ENCODE measurements at places on chromosomes 16 and 17.
A peak's percentile ranks its signal among the peaks of the same experiment; 100 is the strongest.

DNA sequence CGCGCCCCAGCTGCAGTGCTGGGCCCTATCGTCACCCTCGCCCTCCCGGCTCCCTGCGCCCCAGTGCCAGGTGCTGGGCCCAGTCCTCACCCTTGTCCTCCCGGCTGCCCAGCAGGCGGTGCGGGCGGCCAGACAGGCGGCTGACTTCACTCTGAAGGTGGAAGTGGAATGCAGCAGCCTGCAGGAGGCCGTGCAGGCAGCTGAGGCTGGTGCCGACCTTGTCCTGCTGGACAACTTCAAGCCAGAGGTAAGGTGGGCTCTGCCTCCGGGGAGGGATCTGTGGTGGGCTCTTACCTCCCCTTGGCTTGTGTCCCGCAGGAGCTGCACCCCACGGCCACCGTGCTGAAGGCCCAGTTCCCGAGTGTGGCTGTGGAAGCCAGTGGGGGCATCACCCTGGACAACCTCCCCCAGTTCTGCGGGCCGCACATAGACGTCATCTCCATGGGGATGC, 17.9 kb downstream of the QPRT start:
- DNase-seq: no peak

GRCh38 chr17:80123791-80124190, 22.4 kb downstream of the GAA start:
- DNase-seq: no peak

- no peak for DNase-seq
These were observed 636 bp downstream of the WWOX start for GRCh38 chr16:78100112-78100467.

GRCh38 chr16:85750827-85751697, at the start of gene C16orf74:
C16orf74 (minus strand) TSS chr16:85751096; CDS start chr16:85735217, 15,879 bp downstream.
- peak; percentile 8 for DNase-seq

- no peak for DNase-seq
These were observed 9.3 kb downstream of the SAP30BP start for GRCh38 chr17:75676461-75676860.

GRCh38 chr16:51049276-51049675, 101.8 kb downstream of the SALL1 start:
- DNase-seq: no peak

DNA sequence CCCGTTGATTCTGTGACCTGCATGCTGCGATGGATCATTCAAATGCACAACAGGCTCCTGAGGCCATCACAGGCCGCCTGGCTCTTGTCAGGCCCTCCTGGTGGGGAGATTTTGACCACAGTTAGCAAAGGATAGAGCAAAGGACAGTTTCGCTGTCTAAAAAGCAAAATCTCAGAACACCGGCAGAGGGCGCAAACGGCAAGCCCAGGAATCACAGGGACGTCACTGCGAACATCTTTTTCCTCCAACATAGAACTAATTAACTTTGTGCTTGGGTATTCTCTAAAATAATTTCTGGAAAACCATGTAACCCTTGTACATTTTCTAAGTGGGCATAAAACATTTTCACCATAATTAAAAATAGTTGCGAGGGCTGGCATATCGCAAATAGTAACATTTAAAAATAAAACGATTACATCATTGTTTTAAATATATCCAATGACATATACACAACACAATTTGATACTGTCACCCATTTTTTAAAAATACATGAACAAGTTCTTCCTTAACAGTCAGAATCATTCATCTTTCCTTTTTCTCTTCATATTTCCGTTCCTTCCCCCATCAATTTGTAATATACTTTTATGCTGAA, 19.7 kb upstream of the SLC47A1 start:
- peak; percentile 35 for DNase-seq

DNA sequence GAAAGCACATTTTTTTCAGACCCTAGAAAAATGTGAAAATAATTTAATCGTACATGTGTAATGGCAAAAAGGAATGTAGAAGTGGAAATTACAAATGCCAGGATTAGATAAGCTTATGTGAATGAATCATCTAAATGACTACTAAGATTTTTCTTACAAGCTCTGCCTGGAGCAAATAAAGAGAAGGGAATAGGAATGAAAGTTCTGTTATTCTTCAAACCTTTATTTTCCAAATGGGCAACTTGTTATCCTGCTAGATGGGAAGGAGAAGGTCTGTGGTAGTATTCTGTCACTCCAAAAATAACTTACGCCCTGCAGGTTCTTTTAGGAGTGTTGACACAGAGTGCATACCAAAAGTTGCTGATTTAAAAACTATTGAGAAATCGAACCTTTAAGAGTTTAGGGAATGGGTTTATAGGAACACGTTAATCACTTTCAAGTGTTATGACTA, 9.7 kb downstream of the CTCF start:
- no peak for DNase-seq

DNA sequence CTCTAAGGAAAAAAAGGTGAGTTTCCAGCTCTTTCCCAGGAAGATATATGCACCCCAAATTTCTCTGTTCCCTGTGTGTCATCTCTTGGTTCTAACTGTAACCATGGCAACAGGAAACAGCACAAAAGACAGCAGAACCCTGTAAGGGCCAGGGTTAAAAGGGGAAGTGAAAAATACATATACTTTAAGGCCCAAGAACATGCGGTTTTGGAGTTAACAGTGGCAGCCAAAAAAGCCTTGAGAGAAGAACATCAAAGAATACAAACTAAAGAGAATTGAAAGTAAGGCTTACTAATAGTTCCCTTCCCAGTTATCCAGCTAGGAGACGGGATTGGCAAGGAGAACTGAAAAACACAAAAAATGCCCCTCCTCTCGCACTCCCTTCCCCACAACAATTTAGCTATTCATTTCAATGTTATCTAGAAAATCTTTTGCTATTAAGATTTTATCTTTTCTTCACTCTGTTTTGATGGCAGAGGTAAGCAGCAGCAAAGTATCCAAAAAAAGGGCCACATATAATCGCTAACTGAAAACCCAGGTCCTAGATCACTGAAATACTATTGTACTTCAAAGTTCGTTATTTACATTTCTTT, 1.5 kb downstream of the SPOP start:
- no peak for DNase-seq

DNA sequence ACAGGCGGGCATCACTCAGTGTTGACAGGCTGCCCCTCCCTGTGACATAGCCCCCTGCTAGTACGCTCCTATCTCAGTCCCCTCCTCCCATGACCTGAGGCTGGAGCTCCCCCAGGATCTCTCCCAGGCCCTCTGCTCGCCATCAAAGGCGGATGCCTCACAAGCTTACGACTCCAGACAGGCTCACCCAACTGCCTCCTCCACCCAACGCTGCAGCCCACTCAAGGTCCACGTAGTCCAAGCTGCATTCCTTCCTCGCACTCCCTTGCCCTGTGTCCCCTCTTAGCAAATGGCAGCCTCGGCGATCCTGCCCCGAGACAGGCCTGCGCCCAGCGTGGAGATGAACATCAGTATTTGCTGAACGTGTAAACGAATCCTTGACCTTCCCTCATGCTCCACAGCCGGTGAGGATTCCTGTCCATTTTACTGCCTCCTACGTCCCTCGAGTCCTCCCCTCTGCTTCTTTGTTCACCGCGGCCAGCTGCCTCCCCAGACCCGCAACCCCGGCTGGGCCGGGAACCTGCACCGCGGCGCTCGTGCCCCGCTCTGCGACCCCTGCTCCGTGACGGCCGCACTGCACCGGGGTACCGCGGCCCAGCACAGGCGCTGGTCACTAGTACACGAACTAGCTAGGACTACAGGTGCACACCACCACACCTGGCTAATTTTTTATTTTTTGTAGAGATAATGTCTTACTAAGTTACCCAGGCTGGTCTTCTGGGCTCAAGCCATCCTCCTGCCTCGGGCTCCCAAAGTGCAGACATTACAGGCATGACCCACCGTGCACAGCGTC, 838 bp upstream of the TMEM97 start:
- DNase-seq: no peak

- DNase-seq: no peak
These were observed 38.7 kb upstream of the AQP8 start for GRCh38 chr16:25177831-25178688.

DNA sequence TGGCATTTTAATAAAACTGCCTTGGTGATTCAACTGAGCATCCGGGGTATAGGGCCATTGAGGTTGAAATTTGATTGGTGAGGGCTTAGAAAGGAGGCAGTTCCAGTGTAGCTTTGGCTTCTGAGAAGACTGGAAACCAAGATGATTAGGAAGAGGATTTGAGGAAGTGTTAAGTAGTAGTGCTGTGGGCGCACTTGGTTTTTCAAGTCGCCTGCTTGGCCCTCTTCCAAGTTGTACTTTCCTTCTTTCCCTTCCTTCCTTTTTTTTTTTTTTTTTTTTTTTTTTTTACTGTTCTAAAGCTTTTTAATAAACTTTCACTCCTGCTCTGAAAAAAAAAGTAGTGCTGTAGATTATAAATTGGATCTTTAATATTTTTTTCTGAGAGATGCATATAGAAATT, 320.5 kb downstream of the UTP18 start:
- DNase-seq: no peak

DNA sequence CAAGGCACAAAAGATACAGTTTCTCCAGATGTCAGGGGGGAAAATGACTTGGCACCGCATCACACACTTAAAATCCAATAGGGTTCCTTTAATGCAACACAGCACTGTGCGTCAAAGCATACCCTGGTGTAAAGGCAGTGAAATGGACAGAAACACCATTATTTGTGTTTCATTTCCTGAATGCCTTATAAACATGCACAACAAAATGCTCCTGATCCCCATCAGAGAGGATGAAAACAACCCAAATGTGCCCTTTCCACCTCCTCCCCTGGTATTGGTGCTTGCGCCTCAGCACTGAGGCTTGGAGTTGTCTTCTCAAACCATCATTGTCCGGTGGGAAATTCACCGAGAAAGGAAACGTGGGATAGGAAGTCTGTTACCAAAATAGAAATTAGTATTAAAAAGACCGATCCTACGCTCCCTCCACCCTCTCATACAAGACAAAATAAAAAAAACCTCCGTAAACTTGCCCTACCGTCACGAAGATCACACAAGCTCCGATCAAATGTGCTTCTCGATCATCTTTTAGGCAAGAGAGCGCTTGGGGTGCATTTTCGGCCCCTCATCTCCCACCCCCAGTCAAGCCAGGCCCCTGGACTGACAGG, 722 bp downstream of the CDC27 start:
- DNase-seq: no peak

- no peak for DNase-seq
These were observed 9.6 kb upstream of the SHISA9 start for GRCh38 chr16:12891836-12892235.

DNA sequence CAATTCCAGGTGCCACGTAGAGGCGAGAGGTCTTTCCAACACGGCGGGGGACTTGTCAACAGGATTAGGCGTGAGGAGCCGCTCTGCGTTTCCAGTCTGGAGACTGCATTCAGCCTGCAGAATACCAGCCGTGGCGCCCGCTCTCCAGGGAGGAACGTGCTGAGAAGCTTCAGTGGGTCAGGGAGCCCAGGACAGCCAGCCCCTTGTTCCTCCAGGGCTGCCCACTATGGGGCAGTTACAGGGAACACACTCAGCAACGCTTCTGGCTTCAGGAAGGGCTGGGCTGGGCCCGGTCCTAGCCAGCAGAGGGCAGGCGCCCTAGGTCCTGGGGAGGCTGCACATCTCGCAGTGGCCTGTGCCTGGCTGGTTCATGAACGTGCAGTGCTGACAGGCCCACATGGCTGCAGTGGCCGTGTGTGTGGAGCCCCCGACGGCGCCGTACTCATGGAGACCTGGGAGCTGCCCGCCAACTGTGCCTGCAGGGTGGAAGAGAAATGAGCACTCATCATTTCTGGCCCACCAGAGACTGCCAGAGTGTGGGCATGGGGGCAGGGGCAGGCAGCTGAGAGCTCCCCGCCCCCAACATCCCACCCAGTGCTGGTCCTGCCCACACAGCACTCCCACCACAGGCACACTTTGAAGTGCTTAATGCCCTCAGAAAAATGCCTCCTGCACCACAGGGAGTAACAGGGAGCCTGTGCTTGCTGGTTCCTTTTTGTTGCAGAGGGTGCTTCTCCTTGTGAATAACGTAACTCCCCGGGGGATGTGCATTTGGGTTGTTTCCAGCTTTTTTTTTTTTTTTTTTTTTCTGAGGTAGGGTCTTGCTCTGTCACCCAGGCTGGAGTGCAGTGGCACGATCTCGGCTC, 7.0 kb upstream of the FAAP100 start:
- DNase-seq: no peak

Data from RCC 7860 (cell line).